RPMI7951 (cell line): ENCODE measurements at places on chromosomes 11 and 22.

GRCh38 chr22:23305321-23305910 lies 125.1 kb downstream of the BCR start:
- peak; percentile 85 for DNase-seq

- DNase-seq: no peak
Measured at GRCh38 chr22:47625013-47625385, 862.5 kb downstream of the TBC1D22A start.

- DNase-seq: no peak
Measured at GRCh38 chr11:45870706-45871105, 14.7 kb upstream of the MAPK8IP1 start.

- DNase-seq: no peak
Measured at GRCh38 chr11:117381481-117382387, 54.1 kb downstream of the CEP164 start.
